ENCODE measurements at places on chromosomes 3 and 15. TPM values are rescaled to one million over a fixed set of nuclear protein-coding genes. Genes with fewer than 3 reads are reported as not detected.
A peak's percentile ranks its signal among the peaks of the same experiment; 100 is the strongest.

DNA sequence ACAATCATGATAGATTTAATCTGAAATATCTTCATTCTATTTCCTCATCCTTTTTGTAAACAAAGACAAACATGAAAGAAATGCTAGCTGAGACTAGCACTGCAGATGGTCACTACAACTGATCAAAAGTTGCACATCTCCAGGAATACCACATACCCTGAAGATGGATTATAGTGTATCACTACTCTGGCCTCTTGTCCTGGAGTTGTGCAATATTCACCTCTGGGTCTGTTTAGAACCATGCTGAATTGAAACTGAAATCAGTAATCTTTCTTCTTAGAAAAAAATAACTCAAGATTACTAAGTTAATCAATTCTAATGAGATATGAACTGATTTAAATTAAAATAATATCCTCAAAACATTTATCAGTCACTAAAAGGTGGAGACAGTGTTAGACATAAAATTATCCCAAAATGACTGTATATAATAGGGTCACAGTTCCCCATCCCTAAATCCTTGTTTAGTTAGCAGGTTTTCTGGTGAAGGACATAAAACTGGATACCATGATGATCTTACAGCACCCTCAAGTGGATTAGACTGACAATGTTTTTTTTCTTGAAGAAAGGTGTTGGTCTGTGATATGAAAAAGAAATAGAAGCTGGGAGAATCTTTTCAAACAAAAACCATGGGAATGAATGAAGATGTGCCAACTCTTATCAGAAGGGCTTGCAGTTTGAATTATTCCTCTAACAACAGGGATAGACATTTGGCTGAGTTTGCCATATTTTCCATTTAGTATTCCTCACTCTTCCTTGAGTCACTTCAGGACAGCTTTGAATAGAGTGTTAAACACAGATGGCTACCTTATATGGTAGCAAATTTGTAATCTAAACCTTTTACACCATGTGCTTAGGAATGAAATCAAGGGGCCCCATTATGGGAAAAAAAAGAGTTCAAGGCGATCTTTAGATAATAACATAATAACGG lies 7.1 kb upstream of the TTC14 start:
- DNase-seq, result peak; percentile 43

DNA sequence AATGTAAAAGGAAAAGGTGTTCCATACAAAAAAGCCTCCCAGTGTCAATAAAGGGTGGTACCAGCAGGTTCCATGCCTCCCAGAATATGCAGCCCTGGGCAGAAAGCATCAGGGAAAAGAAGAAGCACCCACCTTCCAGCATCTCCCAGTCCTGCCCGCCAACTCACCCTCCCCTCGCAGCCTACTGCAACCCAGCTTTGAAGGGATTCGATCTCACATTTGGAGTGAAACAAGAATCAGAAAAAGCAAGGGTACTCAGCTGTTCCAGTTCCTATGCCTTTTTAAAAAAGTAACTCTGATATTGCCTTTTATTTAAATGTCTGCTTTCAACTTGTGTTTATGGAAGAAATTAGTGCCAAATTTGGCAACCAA lies 166.9 kb downstream of the ADAMTS17 start:
- no peak for DNase-seq

DNA sequence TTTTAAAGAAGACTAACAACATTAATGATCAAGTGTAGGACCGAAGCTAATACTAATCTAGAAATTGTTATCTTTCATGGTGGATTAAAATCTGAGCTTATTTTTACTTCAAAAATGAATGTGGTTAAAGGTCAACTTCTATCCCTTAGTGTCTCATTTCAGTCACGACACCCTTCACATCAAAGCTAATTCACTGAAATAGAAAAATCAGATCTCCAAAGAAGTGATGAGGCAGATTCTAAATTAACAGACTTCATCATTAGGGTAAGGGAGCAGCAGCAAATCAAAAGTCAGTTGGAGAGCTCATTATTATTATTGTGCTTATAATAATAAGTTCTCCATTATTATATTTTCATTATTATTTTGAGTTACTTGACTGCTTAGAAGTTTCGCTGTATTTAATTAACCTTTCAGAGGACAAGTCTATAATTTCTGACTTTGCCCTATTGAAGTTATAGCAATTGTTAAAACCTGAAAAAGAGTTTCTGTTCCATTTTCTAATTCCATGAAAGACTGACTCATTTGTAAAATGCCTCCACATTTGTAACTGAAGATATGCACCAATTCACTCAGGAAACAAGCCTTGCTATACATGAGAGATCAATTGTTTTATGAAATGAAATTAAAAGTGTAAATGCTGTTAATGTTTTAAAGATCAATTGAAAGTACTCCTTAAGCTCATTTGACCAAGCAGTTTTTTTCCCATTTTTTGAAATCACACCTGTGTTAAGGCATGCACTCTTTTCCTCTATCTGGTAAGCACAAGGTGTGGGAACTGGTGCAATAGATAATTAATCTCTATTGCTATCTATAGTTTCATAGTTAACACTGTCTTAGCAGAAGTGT lies 23.1 kb upstream of the CMC1 start:
- no peak for DNase-seq

- no peak for DNase-seq
Observed at GRCh38 chr3:9369508-9369907, 6.7 kb downstream of the THUMPD3 start.

- no peak for DNase-seq
Observed at GRCh38 chr3:165854696-165855095, 17.5 kb upstream of the BCHE start.

- no peak for DNase-seq
Observed at GRCh38 chr3:52671676-52672075, 14.0 kb downstream of the PBRM1 start.

DNA sequence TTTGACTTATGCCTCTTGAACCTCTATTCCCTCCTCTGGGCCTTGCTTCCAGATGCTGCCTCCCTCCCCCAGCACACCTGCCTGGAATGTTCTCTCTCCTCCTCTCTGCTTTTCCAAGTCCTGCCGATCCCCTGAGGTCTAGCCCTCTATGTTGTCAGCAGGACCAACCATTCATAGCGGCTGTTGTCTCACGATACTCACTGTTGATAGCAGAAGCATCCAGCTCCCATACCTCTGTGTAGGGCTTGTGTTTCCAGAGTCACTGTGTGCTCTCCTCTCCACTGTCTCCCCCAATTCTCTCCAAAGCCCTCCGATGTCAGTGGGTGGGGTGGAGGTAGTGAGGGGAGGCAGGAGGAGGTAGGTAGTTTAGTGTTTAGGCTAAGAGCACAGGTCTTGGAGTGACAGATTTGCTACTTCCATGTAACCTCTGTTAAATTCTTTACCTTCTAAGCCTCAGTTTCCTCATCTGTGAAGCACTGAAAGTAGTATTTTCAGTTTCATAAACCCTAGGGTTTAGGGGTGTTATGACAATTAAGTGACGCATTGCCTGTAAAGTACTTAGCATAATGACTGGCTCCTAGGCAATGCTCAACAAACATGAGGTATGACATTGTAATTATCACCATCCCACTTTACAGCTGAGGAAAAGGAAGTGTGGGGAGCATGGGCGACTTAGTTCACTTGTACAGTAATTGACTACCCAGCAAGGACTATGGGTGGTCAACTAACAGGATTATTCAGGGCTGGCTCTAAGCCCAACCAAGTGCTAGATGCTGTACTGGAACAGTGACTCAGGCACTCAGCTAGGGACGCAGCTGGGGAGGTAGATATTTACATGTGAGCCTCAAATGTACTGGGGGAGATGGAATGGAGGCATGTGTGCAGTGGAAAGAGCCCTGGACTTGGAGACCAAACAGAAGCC lies 122.8 kb downstream of the CACNA1D start:
- DNase-seq, result no peak

- DNase-seq, result no peak
Observed at GRCh38 chr3:39809181-39809994, at the start of gene MYRIP. Gene MYRIP (plus strand): TSS chr3:39809609. CDS start chr3:39900817, 91,208 bp downstream.

DNA sequence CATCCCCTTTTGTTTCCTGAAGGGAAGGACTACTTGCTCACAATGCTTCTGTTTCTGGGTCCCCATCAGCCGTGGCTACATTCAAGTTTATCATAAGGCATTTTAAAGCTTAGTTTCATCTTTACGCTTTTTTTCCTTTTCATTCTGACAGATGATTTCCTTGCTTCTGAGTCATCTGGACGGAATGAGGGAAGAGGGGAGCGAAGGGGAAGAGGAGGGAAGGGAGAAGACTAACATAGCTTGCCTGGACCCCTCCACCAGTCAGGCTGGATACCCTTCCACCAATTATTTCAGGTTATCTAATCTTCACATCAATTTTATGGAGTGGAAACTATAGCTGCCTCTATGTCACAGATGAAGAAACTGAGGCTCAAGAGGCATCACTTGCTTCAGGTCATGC lies 27.6 kb downstream of the FAM3D start:
- no peak for DNase-seq

GRCh38 chr3:171880101-171880870 lies 37.1 kb downstream of the TMEM212 start:
- no peak for DNase-seq

DNA sequence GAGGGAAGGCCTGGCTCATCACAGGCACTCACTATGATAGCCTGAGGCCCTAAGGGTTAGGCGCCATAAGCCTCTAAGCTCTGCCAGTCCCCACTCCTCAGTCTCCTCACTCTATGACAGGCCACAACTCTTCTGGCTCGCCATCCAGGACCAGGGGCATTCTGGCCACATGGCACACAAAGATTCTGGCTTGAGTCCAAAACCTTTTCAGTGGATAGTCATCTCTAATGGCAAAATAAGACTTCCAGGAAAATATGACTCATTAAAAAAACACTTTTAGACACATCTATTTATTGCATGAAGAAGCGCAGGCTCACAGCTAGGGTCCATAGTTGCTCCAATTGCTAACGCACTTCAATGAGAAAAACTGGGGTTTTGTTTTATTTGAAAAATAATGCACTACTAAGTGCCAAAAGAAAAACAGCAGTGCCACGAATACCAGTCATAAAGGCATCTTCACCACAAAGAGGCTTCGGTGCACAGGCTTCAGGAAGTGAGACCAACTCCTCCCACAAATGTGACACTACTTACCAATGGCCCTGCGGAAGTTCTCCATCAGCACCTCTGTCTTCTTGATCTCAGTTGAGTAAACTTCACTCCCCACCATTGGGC lies 11.1 kb downstream of the RUVBL1 start:
- peak; percentile 95 for DNase-seq

GRCh38 chr3:177601152-177601551 lies 403.9 kb upstream of the TBL1XR1 start:
- no peak for DNase-seq

DNA sequence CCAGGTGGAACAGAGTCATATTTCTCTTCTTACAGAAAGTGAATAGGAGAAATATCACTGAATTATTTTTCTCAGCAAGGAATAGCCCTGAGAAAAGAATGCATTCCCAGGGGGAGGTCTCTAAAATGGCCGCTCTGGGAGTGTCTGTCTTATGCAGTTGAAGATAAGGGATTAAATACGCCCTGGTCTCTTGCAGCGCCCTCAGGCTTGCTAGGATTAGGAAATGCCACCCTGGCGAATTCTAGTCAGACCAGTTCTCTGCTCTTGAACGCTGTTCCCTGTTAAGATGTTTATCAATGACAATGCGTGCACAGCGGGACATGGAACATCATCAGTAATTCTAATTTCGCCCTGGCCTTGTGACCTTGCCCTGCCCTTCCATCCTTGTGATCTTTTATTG lies 949.0 kb upstream of the SEMA6D start:
- DNase-seq, result no peak

ZNF662 gene
- 1.3 TPM for total RNA-seq

MME gene
- total RNA-seq, result 388 TPM

EFCC1 gene
- not detected for total RNA-seq

ALPK3 gene
- total RNA-seq, result 33.5 TPM

DHFR2 gene
- 4.2 TPM for total RNA-seq

GOLGA6A gene
- total RNA-seq, result not detected

PCBP4 gene
- total RNA-seq, result 189 TPM
